Aortic smooth muscle cell (primary cell): ENCODE measurements at places on chromosomes 3 and 15. TPM values are rescaled to one million over a fixed set of nuclear protein-coding genes. Genes with fewer than 3 reads are reported as not detected.

The ITGA11 gene
- 24.3 and 43.8 TPM in 2 replicates for total RNA-seq

The PIGZ gene
- total RNA-seq: 3.1 and 5.4 TPM in 2 replicates

The BSN gene
- total RNA-seq: under 0.01 and 0.06 TPM in 2 replicates

The FBXO40 gene
- total RNA-seq: not detected in 2 replicates
